Cortex of kidney (tissue), 1 donor: ENCODE measurements at places on chromosomes 16 and 17.

DNA sequence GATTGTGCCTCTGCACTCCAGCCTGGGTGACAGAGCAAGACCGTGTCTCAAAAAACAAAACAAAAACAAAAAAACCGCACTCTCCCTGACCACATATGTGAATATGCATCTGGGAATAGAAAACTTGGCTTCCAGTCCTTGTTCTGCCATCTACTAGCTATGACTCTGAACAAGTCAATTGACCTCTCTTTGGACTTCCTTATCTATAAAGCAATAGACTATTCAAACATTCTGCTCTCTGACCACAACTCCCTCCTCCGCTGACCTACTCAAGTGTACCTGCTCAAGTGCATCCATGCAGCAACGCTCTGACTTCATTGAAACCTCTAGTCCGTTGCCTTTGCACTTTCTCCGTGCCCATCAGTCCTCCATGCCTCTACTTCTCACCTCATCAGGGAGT lies 52.6 kb upstream of the KDM6B start:
- no peak for DNase-seq

DNA sequence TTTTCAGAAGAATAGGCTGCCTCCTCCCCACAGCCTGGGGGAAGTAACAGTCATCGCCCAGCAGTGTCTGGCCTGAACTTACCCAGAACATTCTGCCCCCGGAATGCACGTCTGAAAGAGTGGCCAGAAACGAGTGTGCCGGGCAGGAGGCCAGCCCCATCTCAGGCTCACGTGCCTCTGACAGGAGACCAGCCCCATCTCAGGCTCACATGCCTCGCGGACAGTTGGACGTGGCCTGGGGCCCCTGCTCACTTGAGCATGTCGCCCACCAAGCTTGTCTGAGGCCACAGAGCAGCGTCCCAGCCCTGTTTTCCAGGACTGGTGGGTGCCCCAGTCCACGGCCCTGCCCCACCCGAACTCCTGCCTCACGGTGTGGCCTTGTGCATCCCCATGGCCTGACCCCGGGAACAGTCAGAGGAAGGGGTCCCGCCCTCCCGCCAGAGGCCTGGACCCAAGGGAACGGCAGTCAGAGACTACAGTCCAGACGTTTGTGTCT lies 16.3 kb upstream of the CDH15 start:
- no peak for DNase-seq

DNA sequence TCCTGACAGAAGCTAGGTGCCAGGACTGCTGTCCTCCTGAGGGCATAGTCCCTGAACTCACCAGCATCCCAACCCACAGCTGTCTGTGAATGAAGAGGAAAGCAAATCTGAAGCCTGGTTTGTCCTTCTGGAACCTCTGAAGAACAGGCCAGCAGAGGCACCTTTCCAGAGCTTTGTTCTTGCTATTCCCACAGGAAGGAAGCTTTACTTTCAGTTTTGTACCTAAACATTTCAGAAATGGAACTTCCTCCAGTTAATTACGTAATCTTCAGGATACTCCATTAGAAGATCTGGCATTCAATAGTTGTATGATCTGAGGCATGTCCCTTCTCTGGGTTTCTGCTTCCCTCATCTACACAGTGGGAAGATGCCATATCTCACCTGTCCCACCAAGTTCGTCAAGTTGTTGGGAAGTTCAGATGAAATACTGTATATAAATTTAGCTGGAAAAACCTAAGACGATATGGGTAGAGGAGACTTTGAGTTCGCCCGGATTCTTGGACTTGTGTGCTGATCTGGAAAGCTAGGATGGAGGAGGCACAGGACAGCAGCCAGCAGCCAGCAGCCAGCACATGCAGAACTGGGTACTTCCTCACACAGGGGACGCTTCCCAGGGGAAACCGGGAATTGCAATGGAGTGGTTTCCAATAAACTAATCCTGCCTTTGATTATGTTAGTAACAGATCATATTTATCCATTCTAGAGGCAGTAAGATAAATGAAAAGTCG lies 22.4 kb downstream of the NXPH3 start:
- DNase-seq: no peak

DNA sequence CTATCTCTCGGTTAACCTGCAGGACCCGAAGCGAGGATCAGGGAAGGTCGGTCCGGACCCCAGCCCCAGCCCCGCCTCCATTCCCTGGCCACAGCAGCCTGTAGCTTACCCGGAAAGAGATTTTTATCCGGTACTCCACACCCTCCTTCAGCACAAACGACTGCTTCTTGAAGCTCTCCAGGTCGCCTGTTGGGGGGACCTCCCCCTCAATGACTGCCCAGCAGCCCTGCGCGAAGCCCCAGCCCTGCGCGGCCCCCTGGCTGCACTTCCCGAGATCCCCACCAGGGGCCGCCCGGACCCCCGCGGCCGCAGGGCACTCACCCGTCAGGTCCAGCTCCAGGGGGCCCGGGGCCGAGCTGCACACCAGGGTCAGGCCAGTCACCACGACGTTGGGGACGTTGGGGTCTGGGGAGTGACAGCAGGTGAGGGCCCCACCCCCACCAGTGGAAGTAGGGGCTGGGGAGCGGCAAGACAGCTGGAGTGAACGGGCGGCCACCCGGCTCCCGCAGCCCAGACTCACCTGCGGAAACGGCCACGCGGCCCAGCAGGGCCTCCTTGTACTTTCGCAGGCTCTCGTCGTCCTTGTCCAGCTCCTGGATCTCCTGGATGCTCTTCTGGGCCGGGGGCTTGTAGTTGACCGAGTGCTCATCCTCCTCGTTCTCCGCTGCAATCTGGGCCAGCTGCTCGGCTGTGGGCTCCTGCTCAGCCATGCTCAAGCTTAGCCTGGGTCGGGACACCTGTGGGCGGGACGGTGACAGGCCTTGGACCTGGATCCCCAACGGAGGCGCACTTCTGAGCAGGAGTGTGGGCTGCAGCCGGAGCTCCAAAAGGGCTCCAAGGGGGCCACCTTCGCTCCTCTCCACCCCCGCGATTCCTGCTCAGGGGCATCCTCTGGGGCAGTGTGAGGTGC lies 1.7 kb downstream of the ARHGDIA start:
- no peak for DNase-seq

GRCh38 chr16:2785101-2785991 lies 2.0 kb downstream of the PRSS33 start:
- DNase-seq: no peak

GRCh38 chr16:55964923-55965475 lies 89.8 kb upstream of the CES5A start:
- no peak for DNase-seq

GRCh38 chr17:40358323-40359038 lies 6.1 kb downstream of the GJD3 start:
- no peak for DNase-seq

- no peak for DNase-seq
These were observed 106.8 kb downstream of the DNAH9 start for GRCh38 chr17:11705111-11705510.

GRCh38 chr16:25707982-25708583 lies 16.3 kb downstream of the HS3ST4 start:
- no peak for DNase-seq

DNA sequence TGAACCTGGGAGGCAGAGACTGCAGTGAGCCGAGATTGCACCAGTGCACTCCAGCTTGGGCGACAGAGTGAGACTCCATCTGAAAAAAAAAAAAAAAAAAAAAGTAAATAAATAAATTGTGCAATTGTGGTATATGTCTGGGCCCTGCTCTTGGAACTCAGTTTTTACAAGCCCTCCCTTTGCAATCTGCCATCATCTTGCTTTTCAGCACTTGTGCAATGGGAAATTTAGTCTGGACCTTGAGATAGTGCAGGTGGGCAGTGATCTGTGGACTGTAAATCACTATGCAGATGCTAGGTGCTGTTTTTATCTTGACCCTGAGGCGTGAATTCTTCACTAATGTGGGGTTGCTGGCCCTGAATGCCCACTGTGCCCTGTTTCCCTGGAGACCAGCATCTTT lies 6.5 kb upstream of the RAP1GAP2 start:
- no peak for DNase-seq

DNA sequence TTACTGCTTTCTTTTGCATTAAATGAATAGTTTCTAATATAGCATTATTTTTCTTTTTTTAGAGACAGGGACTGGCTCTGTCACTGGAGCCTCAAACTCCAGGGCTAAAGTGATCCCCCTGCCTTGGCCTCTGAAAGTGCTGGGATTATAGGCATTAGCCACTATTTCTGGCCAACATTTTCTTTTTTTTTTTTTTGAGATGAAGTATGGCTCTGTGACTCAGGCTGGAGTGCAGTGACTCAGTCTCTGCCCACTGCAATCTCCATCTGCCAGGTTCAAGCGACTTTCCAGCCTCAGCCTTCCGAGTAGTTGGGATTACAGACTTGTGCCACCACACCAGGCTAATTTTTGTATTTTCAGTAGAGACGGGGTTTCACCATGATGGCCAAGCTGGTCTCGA lies 2.0 kb upstream of the DUXB start:
- no peak for DNase-seq

- no peak for DNase-seq
These were observed 23.4 kb downstream of the PGS1 start for GRCh38 chr17:78401891-78402290.

DNA sequence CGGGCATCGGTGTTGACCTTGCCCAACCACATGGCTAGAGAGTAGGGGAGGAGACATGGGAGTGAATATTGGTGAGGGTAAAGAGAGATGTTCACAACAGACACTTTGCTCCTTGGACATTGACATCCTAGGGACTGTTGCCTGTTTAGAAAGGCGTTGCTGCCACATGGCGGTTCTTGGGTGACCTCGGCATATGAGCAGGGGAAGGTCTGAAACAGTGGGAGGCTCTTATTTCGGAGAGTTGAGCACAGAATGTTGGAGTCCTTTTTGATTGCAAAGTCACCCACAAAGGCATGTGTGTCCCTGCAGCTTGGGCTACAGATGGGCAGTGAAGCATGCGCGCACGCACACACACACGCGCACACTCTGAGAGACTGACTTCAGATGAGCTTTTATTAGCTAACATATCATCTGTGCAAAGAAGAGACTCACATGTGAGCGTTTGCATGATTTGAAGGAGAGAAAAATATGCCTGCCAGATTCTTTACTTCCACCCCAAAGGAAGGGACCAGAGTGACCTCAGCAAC lies 104.4 kb downstream of the SHISA9 start:
- no peak for DNase-seq

DNA sequence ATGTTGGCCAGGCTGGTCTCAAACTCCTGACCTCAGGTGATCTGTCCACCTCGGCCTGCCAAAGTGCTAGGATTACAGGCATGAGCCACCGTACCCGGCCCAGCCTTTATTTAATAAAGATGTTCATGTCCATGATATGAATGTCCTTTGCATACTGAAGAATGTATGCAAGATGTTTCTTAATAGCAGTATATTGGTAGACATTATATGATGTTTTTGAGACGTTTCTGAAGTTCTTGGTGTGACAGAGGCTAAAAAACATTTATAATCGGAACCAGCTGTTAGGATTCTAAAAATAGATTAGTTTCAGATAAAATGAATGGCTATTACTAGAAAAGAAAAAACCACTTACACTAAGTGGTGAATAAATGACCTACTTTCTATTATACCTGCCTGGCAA lies 11.8 kb downstream of the PDZD9 start:
- DNase-seq: no peak

DNA sequence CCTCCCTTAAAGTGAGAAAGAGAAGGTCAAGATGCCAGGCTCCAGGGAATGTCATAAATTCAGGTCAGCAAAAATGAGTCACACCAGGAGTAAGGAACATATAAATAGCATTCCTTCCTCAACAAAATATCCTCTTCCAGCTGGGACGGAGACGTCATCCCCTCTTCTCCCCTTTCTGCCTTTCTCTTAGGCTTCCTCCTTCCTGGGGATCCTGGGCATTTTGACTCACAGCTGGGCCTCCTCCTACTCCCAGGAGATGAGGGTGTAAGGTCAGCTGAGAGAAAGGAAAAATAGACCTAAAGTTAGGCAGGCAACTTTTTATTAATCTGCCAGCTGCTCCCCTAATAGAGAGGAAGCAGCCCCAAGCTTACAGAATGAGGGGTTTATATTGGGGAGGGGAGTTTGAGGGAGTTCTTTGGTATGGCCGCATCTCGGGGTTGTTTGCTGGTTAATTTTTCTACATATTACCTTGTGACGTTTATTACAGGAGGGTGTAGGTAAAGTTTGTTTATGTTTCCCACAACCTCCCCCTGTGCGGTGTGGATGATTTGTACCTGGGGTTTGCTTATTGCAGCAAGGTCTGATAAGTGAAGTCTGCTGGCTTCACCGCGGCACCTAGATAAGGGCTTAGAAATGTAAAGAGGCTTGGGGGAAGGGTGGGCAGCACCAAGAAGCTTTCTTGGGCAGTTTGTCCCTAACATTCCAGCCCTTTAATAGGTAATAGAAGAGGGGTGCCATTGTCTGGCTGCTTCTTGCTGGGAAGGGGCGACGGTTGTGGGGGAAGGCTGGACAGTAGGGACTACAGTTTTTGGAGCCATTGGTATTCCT lies 7.1 kb upstream of the ZNF747 start:
- DNase-seq: no peak

DNA sequence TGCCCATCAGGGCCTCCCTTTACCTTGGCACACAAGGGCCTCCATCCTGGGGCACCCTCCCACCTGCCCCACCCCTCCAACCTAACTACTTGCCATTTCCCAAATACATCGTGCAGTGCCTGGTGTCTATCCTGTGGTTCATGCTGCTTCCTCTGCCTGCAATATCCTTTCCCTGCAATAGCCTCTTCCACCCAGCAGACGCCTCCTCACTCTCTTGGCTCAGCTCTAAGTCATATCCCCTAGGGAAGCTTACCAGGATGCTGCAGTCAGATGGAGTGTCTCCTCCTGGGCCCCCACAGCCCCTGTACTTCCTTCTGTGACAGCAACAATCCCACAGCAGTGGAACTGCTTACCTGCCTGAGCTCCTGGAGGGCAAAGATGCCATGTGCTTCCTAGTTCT lies 36.7 kb downstream of the CCDC182 start:
- DNase-seq: no peak

DNA sequence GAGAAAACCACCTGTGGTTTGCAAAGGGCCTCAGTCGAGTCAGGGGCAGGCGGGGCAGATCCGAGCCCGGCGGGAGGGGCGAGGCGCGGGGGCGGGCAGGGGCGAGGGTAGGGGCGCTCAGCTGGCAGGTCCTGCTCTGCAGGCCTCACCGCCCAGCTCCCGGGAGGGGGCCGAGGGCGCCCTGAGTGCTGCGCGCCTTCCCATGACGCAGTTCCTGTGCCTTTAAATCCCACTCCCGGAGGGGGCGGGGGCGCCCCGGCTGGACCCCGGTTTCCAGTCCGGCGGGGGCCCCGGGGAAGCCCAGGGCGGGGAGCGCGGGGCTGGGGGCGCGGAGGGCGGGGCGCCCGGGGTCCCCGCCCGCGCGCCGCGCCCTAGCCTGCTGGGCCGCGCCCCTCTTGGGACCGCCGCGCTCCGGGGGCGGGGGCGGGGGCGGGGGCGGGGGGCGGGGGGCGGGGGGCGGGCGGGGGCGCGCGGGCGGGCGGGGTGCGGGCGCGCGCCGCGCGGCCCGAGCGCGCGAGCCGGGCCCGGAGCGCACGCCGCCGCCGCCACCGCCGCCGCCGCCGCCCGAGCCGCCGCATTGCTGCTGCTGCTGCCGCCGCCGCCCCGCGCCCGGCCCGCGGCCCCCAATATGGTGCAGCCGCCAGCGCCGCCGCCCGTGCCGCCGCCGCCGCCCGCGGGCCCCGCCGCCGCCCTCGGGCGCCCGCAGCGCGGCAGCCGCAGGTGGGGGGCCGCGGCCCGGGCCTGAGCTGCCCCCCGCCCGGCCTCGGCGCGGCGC lies at the start of gene JPH3:
TSS of gene JPH3 (plus strand) at position 508 of the 775 bp plus-strand sequence. CDS start 639 bp downstream, outside the sequence.
- DNase-seq: no peak

GRCh38 chr16:871562-872345 lies 71.2 kb upstream of the GNG13 start:
- no peak for DNase-seq
